ENCODE measurements at places on chromosomes 5 and 9.

DNA sequence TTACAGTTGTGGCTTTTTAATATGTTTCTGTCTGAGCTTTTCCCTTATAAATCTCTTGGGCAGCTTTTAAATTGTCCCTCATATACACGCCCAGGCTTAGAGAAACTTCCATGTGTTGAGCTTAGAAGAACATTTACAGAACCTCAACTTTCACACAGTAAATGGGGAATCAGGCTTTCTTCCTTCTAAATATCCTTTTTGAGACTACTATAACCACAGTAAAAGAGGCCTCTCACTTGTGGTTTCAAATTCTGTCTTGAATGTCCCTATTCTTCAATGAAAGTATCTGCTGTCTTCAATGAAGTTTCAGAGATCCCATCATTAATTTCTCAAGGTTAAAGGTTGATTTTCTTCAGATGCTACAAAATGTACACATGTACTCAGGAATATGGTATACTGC is 588.6 kb upstream of the DMAC1 start:
- DNase-seq = no peak

DNA sequence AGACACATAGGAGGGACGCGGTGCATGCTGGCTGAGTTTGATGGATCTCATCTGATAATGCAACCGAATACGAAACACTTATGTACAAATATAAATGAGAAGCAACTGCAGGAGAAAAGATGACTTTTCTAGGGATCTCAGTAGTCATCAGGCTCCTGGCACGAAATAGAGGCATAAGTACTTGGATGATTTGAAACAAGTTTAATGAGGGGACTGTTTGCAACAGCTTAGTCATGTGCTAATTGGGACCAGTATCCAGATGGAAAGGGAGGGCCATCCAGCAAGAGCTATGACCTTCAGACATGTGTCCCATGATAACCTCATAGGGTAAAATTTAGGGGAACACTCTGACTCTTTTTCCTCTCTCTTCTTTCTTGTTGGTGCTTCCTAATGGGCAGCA is 123.0 kb downstream of the EGFLAM start:
- DNase-seq = no peak

DNA sequence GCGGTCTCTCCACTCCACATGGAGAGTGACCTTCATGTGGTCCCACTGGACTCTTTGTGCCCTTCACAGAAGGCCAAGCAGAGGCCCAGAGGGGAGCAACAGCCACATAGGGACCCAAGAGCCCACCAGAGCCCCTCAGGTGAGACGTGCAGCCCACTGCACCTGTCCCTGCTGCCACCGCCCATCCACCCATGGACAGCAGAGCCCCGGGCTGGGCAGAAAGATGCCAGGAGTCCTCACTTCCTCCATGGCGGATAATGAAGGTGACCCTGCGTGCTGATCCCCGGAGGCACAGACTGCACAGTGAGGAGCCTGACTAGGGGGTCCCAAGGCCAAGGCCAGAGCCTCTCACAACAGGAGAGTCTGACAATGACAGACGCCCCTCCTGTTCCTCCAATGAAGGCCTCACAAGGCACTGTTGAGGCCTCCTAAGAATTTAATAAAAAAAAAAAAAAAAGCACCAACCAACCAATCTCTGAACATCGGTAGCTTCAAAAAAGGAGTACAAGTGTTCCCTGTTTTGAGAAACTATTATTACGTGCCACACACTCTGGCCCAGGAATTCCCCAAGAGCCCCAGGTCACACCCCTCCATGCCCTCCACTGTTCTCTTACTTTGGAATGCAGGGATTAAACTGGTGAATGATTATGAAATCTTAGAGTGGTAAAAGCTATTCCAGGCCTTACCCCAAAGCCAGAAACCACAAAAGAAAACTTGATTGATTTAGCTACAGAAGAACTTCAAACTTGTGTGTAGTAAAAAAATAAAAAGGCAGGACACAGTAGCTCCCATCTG is 2.8 kb upstream of the PPP1R26 start:
- DNase-seq = no peak

DNA sequence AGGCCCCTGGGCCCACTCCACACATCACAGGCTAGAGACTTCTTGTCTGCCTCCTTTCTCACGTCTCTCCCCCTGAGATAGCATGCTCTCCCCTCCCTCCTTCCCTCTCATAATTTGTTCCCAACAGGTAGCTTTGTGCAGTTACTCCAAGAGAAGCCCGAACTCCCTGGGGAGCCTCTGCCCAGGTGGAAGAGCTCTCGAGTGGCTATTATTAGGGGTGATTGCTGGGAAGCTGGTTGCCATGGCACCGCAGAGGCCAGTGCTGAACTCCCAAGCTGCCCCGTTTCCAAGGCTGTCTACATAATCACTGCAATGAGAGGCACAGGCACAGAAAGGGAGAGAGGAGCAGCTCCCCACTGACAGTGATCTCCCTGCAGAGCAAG is 104.7 kb upstream of the GPR151 start:
- no peak for DNase-seq

DNA sequence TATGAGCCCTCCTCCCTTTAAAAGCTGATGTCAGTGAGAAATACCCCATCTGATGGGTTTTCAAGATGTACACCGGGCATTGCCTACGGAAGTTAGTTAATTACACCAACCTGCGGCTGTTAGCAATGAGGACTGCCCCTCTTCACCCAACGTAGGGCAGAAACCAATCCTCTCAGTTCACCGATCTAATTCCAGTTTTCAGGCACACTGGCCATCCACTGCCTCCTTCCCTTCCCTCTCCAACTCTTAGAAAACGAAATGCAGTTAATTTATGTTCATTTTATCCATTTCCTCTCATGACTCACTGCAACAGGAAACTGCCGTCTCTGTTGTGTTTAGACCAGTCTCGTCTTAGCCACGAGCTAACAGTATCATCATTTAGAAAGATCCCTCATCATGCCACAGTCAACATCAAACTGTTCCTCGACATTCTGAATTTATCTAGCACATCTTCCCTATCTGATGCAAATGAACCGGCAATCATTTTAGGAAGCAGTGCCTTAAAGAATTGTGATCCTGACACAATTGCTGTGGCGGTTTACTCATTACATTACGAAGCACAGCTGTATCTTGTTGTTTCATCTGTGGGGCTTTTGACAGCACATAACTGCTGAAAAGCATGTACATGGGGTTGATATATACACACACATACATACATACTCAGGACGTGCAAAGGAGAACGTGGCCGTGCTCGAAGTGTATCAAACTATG is 168.6 kb downstream of the EFNA5 start:
- DNase-seq = no peak

- DNase-seq = no peak
Measured at GRCh38 chr9:2787065-2787464, 56.8 kb downstream of the PUM3 start.

Measured in activated naive CD4-positive, alpha-beta T cell (primary cell).